ENCODE measurements at places on chromosomes 3 and 15.

DNA sequence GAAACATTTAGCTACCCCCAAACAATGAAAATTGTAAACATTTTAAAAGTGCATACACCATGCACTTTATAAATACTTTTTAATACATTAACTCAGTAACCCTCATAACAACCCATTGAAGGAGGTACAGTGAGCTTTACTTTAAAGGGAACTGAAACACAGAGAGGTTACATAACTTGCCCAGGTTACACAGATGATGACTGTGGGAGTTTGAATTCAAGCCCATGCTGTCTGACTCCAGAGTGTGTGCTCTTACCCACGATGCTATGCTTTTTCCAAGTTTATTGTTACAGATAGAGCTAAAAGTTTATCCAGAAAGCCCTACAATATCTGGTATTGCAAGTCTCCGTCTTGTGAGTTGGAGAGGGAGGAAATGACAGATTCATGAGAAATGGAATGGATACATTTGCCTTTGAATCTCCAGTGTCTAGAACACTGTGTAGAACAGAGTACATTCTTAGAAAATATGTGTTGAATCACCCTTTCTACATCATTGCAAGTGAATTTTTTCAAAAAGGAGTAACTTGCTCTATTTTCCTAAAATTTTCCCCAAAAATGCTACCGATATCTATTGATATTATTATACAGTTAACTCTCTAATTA, 428.3 kb downstream of the NAALADL2 start:
- DNase-seq = no peak

GRCh38 chr3:98630416-98630815, 37.0 kb upstream of the CPOX start:
- no peak for DNase-seq

DNA sequence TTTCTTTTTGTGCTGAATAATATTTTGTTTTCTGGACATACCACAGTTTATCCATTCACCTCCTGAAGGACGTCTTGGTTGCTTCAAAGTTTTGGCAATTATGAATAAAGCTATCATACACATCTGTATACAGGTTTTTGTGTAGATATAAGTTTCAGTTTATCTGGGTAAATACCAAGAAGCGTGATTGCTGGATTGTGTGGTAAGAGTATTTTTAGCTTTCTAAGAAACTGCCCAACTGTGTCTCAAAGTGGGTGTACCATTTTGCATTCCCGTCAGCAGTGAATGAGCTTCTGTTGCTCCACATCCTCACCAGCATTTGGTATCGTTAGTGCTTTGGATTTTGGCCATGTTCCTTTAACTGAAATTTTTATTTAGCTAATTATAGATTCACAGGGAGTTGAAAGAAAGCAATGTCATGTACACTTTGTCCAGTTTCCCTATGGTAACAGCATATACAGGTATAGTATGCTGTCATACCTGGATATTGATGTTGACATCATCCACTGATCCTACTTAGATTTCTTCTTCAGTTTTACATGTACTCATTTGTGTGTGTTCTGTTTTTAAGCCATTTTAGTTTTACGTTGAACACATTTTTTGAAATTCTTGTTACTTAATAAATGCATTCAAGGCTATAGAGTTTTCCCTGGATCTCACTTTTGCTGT, 11.9 kb downstream of the ARID3B start:
- no peak for DNase-seq

DNA sequence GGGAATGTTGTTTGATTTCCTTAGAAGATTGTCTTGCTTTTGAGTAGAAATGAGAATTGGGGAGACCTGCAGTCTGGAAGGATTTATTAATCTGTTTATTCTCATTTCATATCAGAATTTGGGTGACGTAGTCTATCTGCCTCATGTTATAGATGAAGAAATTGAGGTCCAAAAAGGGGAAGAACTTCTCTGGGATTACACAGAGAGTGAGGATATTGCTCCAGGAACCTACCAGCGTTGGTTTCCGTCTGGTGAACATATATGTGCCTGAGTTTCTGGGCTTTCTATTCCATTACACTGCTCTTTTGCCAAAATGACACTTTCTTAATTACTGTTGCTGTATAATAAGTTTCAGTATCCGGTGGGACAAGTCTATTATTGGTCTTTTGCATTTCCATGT, 51.8 kb downstream of the CTDSPL start:
- no peak for DNase-seq

DNA sequence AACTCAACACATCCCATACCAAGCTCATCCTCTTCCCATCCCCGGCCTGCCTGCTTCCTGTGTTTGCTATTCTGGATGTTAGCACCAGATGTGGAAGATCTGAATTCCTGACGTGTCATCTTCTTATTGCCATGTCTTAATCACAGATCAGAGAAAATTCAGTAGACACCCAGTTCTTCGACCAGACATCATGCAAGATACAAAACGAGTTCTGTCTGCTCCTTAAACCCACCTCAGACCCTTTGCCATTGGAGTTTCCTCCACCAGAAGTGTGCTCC, 52.0 kb downstream of the FGD5 start:
- no peak for DNase-seq

- DNase-seq = no peak
Measured at GRCh38 chr15:40944510-40945296, 8.6 kb upstream of the CHAC1 start.

DNA sequence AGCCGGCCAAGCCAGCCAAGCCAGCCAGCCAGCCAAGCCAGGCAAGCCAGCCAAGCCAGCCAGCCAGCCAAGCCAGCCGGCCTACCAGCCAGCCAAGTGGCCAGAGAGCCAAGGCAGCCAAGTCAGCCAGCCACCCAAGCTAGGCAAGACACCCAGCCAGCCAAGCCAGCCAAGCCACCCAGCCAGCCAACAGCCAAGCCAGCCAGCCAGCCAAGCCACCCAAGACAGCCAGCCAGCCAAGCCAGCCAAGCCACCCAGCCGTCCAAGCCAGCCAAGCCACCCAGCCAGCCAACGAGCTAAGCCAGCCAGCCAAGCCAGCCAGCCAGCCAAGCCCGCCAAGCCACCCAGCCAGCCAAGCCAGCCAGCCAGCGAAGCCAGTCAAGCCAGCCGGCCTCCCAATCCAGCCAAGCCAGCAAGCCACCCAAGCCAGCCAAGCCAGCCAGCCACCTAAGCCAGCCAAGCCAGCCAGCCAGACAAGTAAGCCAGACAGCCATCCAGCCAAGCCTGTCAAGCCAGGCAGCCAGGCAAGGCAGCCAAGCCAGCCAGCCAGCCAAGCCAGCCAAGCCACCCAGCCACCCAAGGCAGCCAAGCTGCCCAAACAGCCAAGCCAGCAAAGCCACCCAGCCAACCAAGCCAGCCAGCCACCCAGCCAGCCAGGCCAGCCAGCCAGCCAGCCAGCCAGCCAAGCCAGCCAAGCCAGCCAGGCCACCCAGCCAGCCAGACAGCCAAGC, 200.5 kb downstream of the GOLGA6L6 start:
- DNase-seq = no peak

DNA sequence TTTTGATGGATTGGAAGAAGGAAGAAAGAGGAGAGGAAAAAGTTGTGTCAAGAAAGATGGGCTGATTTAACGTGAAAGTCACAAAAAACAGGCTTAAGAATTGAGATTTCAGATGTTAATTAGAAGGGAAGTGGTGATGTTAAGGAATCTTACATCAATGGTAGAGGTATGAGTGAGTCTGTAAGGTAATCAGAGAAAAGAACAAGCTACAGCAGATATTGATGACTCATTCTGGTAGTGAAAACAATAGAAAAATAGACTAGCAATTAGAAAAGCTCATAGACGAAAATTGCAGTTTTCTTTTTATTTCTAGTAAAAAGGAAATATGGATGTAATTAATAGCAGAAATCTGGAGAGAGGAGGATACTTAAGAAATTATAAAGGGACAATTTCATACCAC, 559.6 kb downstream of the MCTP2 start:
- no peak for DNase-seq

- no peak for DNase-seq
Measured at GRCh38 chr15:91102546-91103330, 2.7 kb downstream of the SV2B start.

- no peak for DNase-seq
Measured at GRCh38 chr15:67807836-67808235, 17.5 kb upstream of the SKOR1 start.

DNA sequence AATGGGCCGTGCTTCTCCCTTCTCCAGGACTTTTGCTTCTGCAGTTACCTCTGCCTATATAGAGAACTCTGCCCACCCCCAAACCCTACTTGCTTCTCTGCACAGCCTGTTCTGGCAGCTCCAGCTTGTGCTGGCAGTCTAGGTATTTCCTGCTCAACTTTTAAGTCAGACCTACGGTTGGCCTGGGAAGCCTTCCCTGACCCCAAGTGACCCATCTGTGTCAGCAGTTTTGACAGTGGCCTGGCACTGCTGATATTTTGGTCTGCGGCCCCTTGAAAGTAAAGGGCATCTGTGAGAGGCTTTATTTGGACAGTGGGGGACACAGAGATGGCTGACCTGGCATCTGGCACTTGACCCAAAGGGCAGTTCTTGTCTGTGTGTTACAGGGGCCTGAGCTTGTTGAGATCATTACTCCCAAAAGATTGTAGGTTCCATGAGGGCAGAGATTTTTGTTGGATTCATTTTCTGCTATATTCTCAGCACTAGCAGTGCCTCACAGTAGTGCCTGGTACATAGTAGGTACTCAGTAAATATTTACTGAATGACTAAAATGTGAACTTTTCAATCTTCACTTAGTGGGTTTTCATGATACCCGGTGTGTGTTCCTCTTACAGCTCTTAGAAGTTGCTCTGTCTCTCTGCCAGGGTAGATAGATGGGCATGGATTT, 55.2 kb upstream of the TRAK1 start:
- DNase-seq = no peak

GRCh38 chr3:153911116-153911515, 210.1 kb upstream of the ARHGEF26 start:
- peak; percentile 16 for DNase-seq

DNA sequence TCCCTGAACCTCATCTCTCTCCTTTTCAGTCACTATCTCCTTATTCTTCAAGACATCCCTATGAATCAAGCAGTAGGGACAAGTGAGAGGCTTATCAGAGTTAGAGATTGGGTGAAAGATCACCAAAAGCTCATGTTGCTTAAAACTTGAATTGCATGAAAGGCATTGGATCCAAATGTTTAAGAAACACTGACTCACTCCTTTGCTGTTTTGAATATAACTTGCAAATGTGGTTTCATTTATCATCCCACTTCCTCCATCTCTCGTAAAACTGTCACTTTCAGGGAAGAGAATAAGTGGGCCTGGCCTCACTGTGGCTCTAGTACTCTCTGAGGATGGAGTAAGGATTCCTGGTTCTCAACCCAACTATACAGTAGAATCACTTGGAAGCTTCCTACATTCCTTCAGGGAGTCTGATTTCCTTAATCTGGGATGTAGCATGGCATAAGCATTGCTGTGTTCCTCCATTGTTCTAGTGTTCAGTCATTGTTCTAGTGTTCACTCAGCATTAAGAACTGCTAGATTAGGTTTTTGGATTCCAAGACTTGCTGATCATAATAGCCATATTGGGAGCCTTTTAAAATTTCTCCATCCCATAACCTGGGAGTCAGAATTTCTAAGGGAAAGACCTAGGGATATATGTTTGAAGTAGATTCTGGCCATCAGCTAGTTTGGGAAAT, 171.8 kb downstream of the TMEM108 start:
- peak; percentile 78 for DNase-seq

DNA sequence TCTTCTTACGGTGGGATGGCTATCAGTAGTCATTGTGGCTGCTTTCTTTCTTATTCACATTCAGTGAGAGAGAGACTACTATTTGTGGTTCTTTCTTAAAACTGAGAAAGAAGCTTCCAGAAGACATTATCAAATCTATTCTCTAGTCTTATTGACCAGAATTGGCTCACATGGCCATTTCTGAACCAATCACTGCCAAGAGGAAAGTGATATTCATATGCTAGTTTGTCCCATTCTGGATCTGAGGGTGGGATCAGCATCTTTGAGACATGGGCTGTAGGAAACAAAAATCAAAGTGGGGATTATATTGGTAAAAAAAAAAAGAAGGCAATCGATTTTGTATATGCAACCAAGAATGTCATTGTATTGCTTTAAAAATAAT, 106.4 kb upstream of the RASGRP1 start:
- no peak for DNase-seq

GRCh38 chr3:178686826-178687225, 150.6 kb downstream of the KCNMB2 start:
- DNase-seq = no peak

- no peak for DNase-seq
Measured at GRCh38 chr3:108525971-108526370, 15.6 kb upstream of the MYH15 start.

DNA sequence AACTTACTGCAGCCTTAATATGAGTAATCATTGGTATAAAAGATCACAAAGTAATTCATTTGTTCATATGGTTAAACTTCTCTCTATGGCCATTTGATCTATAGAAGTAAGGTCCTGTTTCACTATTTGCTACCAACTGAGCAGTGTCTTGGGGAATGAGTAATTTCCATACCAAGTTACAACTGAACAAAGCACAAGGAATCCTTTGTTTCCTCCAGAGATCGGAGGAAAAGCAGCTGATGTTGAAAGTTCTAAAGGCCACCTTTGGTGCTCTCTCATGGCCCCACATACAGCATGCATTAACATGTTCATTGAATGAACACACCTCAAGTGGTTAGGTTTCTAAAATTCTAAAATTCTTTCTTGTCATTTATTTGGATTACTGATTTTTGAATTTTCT, 7.1 kb upstream of the CNTN3 start:
- DNase-seq = no peak

DNA sequence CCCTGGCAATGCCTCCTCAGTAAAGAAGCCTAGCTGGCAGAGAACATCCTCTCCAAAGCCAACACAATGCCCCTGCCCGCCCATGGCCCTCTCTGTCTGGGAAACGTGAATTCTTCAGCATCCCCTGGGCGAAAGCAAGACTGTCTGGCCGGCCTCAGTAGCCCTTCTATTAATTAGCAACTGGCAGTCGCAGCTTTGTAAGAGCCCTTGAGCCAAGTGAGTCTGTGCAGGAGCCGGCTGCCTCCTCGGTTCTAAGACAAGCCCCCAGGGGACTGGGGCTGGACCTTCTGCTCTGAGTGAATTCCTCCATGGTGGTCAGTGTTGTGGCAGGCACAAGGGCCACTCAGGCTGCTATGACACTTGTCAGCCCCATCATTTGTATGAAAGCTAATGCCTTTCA, 7.4 kb downstream of the HCN4 start:
- no peak for DNase-seq

DNA sequence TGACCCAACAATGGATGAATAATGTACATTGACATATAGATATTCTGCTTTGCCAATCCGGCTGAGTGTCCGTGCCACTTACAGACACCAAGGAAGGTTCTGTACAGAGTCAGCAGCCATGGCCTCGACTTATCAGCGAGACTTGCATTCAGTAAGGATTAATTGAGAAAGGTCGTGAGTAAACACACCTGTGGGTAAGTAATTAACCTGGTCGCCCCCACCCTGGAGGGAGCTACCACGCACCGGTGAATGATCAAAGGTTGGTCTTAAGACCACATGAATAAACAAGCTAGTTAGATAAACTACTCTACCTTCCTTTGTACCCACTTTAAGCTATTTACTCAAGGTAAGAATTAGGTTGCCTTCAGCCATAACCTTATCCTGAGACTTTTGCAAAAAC, 66.5 kb upstream of the MFGE8 start:
- DNase-seq = no peak

- no peak for DNase-seq
Measured at GRCh38 chr3:2465842-2466241, 367.2 kb downstream of the CNTN4 start.
